ENCODE measurements at places on chromosomes 4 and X. TPM values are rescaled to one million over a fixed set of nuclear protein-coding genes. Genes with fewer than 3 reads are reported as not detected.

Gene IDH3G
- 57.7 TPM for total RNA-seq

Gene UNC5C
- total RNA-seq: 0.44 TPM

Gene ASB12
- total RNA-seq: not detected

Gene POF1B
- not detected for total RNA-seq

Gene SUPT20HL2
- not detected for total RNA-seq

Gene MXRA5
- not detected for total RNA-seq

Gene TIGD4
- total RNA-seq: 0.18 TPM

DNA sequence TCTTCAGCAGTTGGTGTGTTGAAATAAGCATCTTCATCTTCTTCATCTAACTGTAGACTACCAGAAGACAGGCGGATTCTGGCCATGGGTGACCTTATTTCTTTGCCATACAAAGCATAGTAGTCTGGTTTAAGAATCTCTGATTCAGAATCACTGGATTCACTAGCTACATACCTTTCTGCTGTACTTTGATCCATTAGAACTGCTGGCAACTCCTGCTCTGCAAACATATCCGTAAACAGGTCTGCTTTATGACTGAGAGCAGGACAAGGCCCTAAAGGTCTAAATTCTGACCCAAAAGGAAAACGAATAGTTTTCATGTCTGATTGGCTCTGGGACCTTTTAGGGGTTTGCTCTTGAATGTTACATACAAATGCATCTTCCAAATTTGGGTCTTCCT, 49.9 kb downstream of the FRMD7 start:
- no peaks in the 10 kb centered on the region for H3K36me3 ChIP-seq
- H3K27ac ChIP-seq: no peak overlapping the region
- H3K27me3 ChIP-seq: no peaks in the 10 kb centered on the region
- no peak overlapping the region for H3K4me3 ChIP-seq
- H3K4me1 ChIP-seq: peaks cover 3% of the 10 kb centered on the region

- H3K27ac ChIP-seq: no peak overlapping the region
- no peaks in the 10 kb centered on the region for H3K27me3 ChIP-seq
- no peak for DNase-seq
- H3K4me3 ChIP-seq: no peak overlapping the region
Observed at GRCh38 chrX:262381-262909, 18.7 kb upstream of the PLCXD1 start.

GRCh38 chrX:68490644-68491043, 8.2 kb upstream of the YIPF6 start:
- H3K36me3 ChIP-seq: no peaks in the 10 kb centered on the region
- no peaks in the 10 kb centered on the region for H3K27me3 ChIP-seq
- H3K4me3 ChIP-seq: no peak overlapping the region
- DNase-seq: peak; percentile 43
- no peaks in the 10 kb centered on the region for H3K4me1 ChIP-seq
- H3K27ac ChIP-seq: no peak overlapping the region

DNA sequence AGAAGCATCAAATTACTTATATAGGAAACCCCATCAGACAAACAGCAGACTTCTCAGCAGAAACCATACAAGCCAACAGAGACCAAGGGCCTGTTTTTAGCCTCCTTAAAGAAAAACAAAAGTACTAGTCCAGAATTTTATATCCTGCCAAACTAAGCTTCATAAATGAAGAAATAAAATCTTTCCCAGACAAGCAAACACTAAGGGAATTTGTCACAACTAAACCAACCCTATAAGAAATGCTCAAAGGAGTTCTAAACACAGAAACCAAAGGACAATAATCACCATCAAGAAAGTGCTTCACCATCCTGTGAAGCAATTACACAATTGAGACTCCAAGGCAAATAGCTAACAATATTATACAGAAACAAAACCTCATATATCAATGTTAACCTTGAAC, 238.6 kb downstream of the NKX6-1 start:
- H3K27ac ChIP-seq: no peak overlapping the region
- no peak for DNase-seq
- H3K4me3 ChIP-seq: no peak overlapping the region
- H3K36me3 ChIP-seq: no peaks in the 10 kb centered on the region

DNA sequence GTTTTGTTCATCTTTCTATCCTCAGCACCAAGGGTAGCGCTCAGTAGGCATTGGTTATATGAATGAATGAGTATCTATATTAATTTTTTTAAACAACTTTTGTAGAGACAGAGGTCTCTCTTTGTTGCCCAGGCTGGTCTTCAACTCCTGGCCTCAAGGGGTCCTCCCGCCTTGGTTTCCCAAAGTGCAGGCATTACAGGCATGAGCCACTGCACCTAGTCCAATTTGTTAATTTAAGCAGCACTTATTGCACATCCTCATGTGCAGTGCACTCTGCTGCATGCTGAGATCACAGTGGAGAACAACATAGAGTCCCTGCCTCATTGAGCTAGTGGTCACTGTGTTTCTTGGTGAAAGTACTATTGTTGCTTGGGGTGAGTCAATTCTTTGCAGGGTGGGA, 94.4 kb downstream of the NHSL2 start:
- H3K36me3 ChIP-seq: no peaks in the 10 kb centered on the region
- no peak overlapping the region for H3K4me3 ChIP-seq
- peaks cover 3% of the 10 kb centered on the region for H3K27me3 ChIP-seq
- peaks cover 8% of the 10 kb centered on the region for H3K4me1 ChIP-seq
- DNase-seq: no peak

DNA sequence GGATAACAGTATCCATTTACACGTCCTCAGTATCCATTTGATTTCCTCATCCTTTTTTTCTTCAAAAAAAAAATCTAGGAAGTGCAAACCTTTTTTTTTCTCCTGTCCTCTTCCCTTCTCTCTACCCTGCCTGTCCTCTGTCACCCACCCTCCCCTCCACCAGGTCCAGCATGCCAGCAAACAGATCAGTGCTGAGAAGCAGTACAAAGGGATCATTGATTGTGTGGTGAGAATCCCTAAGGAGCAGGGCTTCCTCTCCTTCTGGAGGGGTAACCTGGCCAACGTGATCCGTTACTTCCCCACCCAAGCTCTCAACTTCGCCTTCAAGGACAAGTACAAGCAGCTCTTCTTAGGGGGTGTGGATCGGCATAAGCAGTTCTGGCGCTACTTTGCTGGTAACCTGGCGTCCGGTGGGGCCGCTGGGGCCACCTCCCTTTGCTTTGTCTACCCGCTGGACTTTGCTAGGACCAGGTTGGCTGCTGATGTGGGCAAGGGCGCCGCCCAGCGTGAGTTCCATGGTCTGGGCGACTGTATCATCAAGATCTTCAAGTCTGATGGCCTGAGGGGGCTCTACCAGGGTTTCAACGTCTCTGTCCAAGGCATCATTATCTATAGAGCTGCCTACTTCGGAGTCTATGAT, 1.7 kb downstream of the SLC25A4 start:
- H3K27me3 ChIP-seq: no peaks in the 10 kb centered on the region
- no peak overlapping the region for H3K4me3 ChIP-seq
- no peak overlapping the region for H3K27ac ChIP-seq
- no peak for DNase-seq

- no peaks in the 10 kb centered on the region for H3K27me3 ChIP-seq
- H3K27ac ChIP-seq: no peak overlapping the region
Observed at GRCh38 chrX:122622795-122623194, 561.3 kb upstream of the GRIA3 start.

DNA sequence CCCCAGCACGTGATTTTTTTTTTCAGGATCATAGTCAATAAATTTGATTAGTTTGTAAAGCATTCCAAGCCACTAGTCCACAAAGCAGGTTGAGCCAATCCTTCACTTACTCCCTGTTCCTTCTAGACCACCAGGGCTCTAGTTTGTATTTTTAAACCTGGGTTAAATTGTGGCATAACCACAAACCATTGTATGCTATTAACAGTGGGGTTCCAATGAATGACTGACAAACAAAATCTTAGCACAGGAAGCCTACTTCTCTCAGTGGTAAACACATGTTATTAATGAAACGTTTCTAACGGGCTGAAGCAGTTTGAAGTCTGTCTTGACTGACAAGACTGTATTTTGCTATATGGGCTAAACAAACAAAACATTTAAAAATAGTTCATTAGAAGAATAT, 48.6 kb upstream of the GYPA start:
- no peaks in the 10 kb centered on the region for H3K36me3 ChIP-seq
- H3K4me1 ChIP-seq: no peaks in the 10 kb centered on the region
- H3K27me3 ChIP-seq: peaks cover 3% of the 10 kb centered on the region
- no peak overlapping the region for H3K27ac ChIP-seq

GRCh38 chr4:20615486-20616260, 84.6 kb upstream of the PACRGL start:
- H3K4me3 ChIP-seq: no peak overlapping the region
- H3K4me1 ChIP-seq: peaks cover 10% of the 10 kb centered on the region
- no peak overlapping the region for H3K27ac ChIP-seq
- H3K27me3 ChIP-seq: no peaks in the 10 kb centered on the region
- DNase-seq: peak; percentile 48

GRCh38 chrX:42680666-42681065, 97.3 kb downstream of the PPP1R2C start:
- peak; percentile 85 for DNase-seq
- no peaks in the 10 kb centered on the region for H3K36me3 ChIP-seq
- no peaks in the 10 kb centered on the region for H3K27me3 ChIP-seq
- no peak overlapping the region for H3K4me3 ChIP-seq
- no peaks in the 10 kb centered on the region for H3K4me1 ChIP-seq

DNA sequence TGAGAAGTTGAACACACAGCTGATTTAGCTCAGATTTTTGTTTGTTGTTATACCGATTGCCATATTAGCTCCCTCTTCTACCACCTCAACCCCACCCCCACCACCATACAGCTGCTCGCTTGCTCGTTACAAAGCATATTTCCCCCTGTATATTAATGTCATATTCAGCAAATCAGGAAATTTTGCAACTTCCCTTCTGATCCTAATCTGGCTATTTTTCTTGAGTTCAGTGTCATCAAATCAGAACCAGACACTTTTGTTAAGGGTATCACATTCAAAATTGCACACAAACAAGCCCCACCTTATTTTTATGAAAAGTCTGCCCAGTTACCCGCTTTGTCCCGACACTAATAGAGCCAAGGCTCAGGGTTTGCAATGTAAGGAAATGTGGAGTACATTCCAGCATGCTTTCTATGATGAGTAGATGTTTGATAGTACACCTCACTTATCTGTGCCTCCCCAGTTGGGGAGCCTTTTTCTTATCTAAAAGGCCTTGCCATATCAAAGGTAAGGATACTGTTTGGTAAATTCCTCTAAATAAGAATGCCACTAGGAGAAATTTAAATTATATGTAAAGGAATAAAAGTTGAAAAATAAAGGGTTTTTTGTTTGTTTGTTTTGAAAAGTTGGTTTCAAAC, 212.2 kb downstream of the CBR4 start:
- peak; percentile 65 for DNase-seq
- peak overlapping the region; percentile 33 for H3K27ac ChIP-seq
- no peak overlapping the region for H3K4me3 ChIP-seq
- H3K36me3 ChIP-seq: no peaks in the 10 kb centered on the region
- no peaks in the 10 kb centered on the region for H3K27me3 ChIP-seq

GRCh38 chrX:124208660-124209059, 123.8 kb upstream of the TEX13D start:
- H3K27ac ChIP-seq: no peak overlapping the region
- no peak for DNase-seq
- H3K27me3 ChIP-seq: no peaks in the 10 kb centered on the region
- H3K36me3 ChIP-seq: no peaks in the 10 kb centered on the region

DNA sequence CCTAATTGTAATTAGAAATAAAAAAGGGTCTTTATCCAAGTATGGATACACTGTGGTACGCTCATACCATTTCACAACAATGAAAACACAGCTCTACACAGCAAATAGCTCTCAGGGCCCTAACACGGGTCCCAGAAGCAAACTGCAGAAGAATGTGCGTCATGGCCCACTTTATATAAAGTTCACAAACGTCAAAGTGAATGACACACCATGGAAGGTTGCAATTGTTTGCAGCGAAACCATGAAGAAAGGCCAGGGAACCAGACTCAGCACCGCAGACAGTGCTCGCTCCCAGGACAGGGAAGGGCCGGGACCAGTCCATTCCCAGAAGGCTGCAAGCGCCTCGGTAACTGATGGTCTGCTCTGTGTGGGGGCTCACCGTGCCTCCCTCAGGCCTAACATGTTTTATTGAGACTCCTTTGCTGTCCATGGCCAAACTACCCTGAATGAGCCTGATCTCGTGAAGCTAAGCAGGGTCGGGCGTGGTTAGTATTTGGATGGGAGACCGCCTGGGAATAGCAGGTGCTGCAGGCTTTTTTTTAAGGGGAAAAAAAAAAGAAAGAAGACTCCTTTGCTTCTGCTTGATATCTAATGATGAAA, 47.8 kb downstream of the ACOX3 start:
- no peaks in the 10 kb centered on the region for H3K27me3 ChIP-seq
- H3K4me3 ChIP-seq: no peak overlapping the region
- peak overlapping the region; percentile 55 for H3K27ac ChIP-seq
- no peaks in the 10 kb centered on the region for H3K36me3 ChIP-seq
- DNase-seq: peak; percentile 12

- DNase-seq: no peak
- no peaks in the 10 kb centered on the region for H3K36me3 ChIP-seq
- H3K27ac ChIP-seq: no peak overlapping the region
- H3K4me3 ChIP-seq: no peak overlapping the region
- H3K4me1 ChIP-seq: no peaks in the 10 kb centered on the region
Observed at GRCh38 chr4:156321203-156321602, 367.5 kb upstream of the CTSO start.
